Esophagus squamous epithelium (tissue), 5 donors: ENCODE measurements at places on chromosomes 5 and 9.

DNA sequence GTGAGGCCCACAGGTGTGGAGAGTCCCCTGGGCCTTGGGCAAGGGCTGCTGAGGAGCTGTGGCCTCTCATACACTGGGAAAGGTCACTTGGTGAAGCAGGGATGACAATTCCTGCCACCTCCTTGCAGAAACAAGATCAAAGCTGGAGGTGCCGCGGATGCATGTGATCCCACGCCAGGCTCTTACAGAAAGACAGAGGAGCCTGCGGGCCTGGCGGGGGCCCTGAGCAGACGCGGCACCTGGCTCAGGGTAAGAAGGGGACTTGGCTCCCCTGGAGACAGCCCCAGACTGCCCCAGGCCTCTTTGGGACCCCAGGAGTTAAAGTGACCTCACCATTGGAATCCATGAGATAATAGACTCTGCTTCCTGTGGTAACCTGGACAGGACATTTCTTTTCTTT is 4.8 kb downstream of the GFPT2 start:
- no peak for DNase-seq

GRCh38 chr9:38634315-38634714 is 13.9 kb upstream of the ANKRD18A start:
- DNase-seq, result no peak

- DNase-seq, result no peak
Observed at GRCh38 chr9:114825126-114825795, 19.4 kb upstream of the TNFSF15 start.

DNA sequence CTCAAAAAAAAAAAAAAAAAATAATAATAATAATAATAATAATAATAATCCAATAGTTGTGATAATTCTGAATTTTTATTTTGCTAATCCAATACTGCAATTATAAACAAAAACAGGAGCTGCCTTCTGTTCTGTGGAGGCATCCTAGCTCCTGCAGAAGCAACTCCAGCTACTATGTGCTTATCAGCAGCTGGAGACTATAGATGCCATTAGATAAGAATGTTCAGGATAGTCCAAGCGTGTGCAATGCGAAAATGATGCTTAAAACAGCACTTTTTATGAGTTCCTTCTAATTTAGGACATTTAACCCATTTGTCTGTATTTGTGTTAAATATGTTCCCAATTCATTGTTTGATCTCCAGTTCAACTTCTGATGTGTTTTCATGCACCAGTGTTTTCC is 220.6 kb upstream of the RASEF start:
- DNase-seq, result no peak

DNA sequence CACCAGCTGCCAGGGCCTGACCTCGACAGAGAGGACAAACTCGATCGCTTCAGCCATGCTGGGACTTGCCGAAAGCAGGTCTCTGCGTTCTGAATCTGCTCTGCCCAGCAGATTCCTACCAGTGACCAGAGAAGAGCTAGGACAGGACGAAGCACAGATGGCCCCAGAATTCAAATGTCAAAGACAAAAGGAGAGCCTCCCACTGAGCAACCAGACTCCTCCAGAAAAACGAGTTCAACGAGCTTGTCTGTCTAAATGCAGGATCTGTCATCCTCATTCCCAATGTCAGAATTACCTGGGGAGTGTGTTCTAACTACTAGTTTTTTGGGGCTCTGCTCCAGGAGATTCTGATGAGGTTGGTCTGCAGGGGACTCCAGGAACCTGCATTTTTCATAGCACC is 13.4 kb downstream of the AK8 start:
- no peak for DNase-seq

DNA sequence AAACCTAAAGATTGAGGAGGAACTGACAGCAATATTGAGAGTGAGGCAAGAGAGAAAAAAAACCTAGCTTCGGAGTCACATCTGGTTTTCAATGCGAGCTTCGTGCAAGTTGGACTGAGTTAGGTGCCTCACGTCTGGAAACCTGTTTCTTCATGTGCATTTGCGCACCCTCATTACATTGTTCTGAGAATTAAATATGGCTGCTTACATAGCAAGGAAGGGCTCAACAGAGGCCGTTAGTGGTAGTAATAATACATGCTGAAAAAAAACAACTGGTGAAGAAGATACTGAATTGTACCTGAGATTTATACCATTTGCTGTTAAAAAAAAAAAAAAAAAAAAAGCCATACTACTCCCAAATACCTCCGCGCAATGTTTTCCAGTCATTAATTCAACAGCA is 18.6 kb downstream of the DNAJA1 start:
- no peak for DNase-seq

DNA sequence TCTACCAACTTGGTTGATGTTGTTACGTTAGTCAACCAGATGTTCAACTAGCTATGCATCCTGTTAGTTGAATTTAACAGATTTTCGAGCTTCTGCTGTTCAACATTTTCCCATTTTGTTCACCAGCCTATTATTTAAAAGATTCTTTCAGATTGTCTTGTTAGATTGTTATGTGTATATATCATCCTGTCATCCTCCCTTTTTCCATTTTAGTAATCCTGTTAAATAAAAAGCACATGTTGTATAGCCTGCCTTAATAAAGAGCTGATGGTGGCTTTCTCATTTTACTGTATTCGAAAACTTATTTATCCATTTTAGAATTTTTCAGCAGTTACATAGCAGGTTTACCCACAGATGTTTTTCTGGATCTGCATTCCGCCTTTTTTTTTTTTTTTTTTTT is 4.3 kb downstream of the TMEFF1 start:
- DNase-seq, result no peak

GRCh38 chr5:163190784-163191183 is 246.6 kb upstream of the CCNG1 start:
- no peak for DNase-seq

- no peak for DNase-seq
Observed at GRCh38 chr5:144458216-144458615, 287.5 kb downstream of the KCTD16 start.

DNA sequence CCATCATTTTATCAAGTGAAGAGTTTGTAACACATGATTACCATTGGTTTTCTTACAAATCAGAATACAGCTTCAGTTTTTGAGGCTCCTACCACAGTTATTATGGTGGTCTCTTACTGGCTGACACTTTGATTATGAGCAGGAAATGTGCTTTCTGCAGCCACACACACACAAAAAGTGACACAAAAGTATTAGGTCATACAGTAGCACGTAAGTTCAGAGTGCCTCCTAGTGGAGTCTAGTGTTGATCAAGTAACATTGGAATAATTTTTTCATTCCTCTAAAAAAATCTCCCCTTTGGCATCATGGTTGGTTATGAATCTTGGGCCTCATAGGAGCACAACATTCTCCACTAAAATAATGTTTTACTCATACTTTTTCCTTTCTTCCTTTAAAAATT is 37.6 kb downstream of the PAM start:
- no peak for DNase-seq

DNA sequence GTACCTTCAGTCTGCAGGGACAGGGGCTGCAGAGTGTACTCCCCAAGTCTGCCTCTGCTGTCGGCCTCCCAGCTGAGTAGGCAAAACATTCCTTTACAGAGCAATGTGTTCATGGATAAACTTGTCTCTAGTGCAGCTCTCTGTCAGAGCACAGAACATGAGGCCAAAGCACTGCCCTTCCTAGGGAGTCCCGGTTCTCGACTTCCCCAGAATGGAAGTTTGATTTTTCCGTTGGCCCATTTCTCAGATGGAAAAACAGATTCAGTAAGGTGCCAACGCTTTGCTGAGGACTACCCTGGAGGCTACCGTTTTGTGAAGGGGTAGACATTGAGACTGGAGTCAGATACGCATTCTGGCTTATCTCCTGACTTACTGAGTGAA is 422 bp upstream of the TRIM32 start:
- no peak for DNase-seq

DNA sequence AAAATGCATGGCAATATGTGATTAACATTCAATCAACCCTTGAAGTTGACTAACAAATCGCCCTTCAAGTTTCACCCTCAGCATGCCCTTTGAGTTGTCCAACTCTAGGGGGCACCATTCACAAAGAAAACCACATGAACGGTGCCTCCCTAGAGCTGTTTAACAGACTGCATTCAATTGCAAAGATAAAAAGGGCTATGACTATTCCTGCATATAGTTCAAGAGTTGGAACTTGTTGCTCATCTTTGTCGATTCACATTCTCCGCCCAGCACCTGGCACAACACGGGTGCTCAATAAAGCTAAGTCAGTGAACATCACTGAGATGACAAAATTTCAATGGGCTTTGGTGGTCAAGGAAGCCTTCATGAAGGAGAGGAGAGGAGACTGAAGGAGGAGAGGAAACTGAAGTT is 69.6 kb upstream of the SLC30A5 start:
- no peak for DNase-seq

GRCh38 chr5:32462618-32463017 is 18.1 kb upstream of the ZFR start:
- DNase-seq, result no peak

GRCh38 chr5:29460971-29461559 is 1732.4 kb upstream of the CDH6 start:
- no peak for DNase-seq

GRCh38 chr5:140024928-140025327 is 18.2 kb downstream of the NRG2 start:
- DNase-seq, result no peak

DNA sequence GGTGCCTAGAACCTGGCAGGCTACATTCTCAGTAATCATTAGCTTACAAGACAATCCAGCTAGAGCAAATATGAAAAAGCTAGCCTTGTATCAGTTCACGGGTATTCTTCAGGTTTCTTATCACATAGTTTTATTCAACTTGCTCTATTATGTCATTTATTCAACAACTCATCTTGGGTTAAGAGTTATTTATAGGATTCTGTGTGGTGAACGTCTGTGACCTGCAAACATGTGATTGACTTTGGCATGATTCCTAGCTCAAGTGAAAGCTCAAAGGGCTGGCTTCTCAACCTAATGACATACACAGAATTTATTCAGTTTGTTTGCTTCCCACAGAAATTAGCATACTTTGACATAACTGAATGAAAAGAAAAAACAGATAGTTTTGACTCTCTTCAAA is 173.1 kb downstream of the PLPPR1 start:
- no peak for DNase-seq

DNA sequence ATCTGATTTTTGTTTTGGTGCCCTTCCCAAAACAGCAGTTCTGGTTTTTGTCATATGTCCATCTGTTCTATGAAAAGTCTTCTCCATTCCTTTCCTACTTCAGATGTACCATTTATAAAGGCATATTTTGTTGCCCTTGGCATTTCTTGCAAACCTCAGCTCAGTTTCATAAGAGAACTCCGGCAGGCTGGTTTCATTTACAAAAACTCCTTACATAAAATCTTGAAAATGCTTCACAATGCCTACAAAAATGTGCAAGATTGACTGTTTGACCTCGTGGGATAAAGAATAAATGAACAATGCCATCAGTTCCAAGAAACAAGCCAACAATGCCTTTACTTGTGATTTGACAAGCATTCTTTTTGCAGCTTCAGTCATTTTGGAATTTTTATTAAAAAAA is 39.1 kb upstream of the CTNNAL1 start:
- DNase-seq, result no peak

DNA sequence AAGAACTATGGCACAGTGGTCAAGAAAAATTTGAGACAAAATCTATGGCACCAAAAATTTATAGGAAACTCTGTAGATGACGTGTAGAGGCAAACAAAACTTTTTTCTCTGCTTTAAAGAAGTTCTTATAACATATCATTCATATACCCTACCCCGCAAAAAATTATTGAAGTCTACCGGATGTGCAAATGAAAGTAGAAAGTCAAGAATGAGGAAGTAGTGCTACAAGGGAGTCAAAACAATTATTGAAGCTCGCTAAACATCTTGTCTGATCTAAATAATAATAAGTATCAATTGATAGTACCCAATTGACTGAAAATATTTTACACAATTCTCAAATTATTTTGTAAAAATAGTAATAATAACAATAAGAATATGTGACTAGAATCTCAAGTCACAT is 398.5 kb downstream of the TAF11L14 start:
- DNase-seq, result no peak

DNA sequence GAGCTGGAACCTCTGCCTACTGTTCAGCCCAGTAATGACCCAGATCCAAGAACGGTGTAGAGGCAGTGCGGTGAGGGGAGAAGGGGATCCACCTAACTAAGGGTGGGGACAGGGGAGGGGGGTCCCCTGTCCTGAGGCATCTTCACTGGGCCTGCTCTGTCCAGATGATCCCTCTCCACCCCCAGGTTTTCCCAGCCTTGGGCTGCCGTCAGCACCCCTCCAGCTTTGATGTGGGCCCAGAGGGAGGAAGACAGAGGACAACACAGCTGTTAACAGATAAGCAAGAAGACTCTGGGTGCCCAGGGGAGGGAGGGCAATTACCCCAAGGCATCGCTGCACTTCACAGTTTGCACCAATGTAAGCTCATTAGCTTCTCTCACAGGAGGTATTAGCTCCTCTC is 19.3 kb downstream of the BICD2 start:
- DNase-seq, result no peak

DNA sequence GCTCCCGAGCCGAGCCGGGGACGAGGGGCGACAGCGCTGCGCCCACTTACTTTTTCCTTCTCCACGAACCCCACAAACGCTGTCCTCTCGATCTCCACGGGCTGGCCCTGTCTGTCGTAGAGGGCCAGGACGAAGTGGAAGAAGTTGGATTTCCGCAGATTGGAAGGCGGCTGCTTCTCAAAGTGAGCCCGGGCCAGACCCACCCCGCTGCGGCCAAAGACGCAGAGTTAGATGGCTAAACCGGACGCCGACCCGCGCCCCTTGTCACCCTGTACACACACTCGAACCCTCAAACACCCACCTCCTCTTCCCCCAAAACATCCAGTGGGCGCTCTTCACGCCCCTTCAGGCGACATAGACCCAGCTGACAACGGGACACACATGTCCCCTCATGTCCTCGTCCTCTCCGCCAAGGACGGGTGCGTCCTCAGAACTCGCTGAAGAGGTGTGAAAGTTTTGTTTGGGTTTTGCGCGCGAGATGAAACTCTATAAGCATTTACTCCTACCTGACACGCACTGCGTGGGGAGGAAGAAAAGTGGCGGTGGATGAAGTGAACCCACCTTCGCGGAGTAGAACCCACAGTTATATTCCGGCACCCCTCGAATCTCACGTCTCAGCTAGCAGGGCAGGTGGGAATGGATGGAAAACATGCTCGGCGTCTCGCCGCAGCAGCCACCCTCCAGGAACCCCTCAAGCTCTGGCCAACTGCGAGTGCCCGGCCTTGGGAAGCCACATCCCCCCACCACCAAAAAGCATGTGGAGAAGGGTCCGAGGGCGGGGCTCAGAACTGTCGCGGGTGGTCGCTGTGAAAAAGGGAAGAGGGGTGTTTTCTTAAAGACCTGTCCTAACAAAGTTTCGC is 2.6 kb downstream of the EBF1 start:
- DNase-seq, result no peak
